ENCODE measurements at places on chromosomes 16 and 17. TPM values are rescaled to one million over a fixed set of nuclear protein-coding genes. Genes with fewer than 3 reads are reported as not detected.

- no peaks in the 10 kb centered on the region for H3K27me3 ChIP-seq
- DNase-seq, result no peak
- H3K4me1 ChIP-seq, result no peaks in the 10 kb centered on the region
These were observed 11.0 kb downstream of the ALDH3A2 start for GRCh38 chr17:19659366-19660177.

DNA sequence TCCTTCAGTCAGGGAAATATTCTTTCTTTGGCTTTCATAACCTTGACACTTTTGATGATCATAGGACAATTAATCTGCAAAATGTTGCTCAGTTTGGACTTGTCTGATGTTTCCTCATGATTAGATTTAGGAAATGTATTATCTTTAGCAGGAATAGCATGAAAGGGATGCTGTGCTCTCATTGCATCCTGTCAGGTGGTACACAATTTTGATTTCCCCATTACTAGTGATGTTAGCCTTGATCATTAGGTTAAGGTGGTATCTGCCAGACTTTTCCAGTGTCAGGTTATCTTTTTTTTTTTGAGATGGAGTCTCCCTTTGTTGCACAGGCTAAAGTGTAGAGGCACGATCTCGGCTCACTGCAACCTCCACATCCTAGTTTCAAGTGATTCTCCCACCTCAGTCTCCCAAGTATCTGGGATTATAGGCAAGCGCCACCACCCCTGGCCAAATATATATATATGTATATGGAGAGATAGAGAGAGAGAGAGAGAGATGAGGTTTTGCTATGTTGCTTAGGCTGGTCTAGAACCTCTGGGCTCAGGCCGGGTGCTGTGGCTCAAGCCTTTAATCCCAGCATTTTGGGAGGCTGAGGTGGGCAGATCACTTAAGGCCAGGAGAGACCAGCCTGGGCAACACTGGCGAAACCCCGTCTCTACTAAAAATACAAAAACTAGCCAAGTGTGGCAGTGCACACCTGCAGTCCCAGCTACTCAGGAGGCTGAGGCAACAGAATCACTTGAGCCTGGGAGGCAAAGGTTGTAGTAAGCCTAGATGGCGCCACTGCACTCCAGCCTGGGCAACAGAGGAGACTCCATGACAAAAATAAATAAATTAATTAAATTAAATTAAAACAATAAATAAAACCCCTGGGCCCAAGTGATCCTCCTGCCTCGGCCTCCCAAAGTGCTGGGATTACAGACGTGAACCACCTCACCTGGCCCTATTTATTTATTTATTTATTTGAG, 15.8 kb upstream of the CAVIN1 start:
- H3K4me3 ChIP-seq, result no peak overlapping the region
- DNase-seq, result peak; percentile 50
- no peaks in the 10 kb centered on the region for H3K36me3 ChIP-seq
- no peak overlapping the region for H3K27ac ChIP-seq

DNA sequence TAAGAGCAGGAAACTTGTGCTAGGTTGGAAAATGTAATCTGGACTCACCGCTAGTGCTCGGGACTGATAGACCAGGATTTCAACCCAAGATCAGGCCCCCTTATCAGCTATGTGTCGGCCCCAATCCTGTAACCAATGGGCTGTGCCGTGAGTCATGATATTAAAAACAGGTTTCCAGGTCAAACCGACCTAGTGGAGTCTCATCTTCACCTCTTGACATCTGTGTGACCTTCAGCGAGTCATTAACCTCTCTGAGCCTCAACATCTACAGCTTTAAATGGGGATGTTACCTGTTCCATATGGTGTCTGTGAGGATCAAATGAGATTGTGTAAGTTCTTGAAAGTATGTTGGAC, 512 bp downstream of the PMM2 start:
- peak overlapping the region; percentile 98 for H3K27ac ChIP-seq
- no peaks in the 10 kb centered on the region for H3K27me3 ChIP-seq
- peaks cover 22% of the 10 kb centered on the region for H3K36me3 ChIP-seq
- peak; percentile 71 for DNase-seq
- H3K4me1 ChIP-seq, result peaks cover 29% of the 10 kb centered on the region

Gene KRT20
- total RNA-seq, result not detected

- no peak overlapping the region for H3K4me3 ChIP-seq
- no peaks in the 10 kb centered on the region for H3K36me3 ChIP-seq
- H3K4me1 ChIP-seq, result no peaks in the 10 kb centered on the region
- peaks cover 23% of the 10 kb centered on the region for H3K27me3 ChIP-seq
- no peak for DNase-seq
These were observed 49.8 kb upstream of the CBX4 start for GRCh38 chr17:79888811-79889634.

Gene PLD2
- 22.0 TPM for total RNA-seq

Gene KRTAP2-1
- total RNA-seq, result not detected

Gene MLST8
- 58.6 TPM for total RNA-seq

Gene KRT12
- total RNA-seq, result not detected

GRCh38 chr16:53681354-53681753, 22.3 kb downstream of the RPGRIP1L start:
- no peak overlapping the region for H3K4me3 ChIP-seq
- no peaks in the 10 kb centered on the region for H3K27me3 ChIP-seq
- peaks cover 13% of the 10 kb centered on the region for H3K4me1 ChIP-seq
- no peak overlapping the region for H3K27ac ChIP-seq
- peaks cover 13% of the 10 kb centered on the region for H3K36me3 ChIP-seq

Gene ANKFN1
- 0.54 TPM for total RNA-seq

Gene FOXN1
- total RNA-seq, result not detected

DNA sequence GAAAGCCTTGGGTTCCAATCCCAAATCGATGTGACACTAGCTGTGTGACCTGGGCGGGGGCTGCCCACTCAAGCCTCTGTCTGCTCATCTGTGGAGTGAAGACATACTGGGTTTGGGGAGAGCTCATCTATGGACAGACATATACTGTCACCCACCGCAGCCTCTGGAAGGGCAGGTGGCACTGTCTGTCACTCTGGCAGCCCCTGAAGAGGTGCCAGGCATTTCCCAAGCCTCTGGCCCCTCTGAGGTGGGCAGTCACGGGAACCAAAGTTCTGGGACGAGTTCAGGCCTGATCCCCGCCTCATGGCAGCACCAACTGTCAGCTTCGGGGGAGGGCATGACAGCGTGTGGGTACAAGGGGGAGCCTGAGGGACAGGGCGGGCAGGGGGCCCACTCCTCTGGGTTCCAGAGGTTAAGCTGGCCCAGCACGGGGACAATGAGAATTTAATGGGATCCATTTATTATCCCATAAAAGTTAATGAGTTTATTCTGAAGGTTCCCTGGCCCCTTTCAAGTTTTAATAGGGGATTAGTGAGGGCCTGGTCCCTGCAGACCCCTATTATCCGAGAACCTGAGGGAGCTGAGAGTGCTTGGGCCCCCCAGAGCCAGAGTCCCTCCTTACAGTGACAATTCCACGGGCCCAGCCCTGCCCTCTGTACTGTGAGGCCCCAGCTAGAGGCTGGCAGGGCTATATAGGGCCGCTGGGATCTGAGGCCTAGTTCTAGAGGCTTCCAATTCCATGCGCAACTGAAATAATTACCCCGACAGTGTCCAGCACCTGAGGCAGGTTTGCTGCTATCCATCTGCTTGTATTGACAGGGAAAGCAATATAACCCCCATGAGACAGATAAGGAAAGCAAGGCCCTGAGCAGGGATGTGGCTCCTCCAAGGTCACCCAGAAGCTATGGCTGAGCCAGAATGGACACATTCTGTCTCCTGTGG, 18.8 kb downstream of the SEZ6 start:
- H3K27me3 ChIP-seq, result peaks cover 24% of the 10 kb centered on the region
- H3K4me3 ChIP-seq, result no peak overlapping the region
- H3K27ac ChIP-seq, result no peak overlapping the region
- DNase-seq, result no peak

DNA sequence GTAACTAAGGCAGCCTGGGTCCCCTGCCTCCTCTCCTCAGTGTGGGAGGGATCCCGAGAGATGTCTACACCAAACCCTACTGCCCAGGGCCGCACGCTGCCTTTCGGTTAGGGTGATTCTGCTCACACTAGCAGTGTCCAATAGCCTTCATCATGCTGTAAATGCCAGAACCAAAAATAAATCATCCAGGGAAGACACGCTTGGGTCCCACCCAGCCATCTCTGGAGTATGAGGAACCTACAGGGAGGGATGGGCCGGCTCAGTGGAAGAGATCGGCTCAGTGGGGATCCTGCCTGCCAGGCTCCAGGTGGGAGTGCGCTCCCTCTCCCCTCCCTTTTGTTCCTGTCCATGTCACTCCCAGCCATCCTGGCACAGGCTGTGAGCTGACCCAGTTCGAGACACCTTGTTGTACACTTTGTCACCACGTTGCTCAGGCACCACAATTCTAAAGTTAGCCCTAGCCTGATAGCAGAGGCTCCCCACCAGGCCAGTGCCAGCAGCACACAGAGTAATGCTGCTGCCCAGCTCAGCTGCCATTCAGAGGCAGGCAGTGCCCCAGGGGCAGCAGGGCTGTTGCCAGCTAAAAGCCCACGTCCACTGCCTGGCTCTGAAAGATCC, 24.5 kb downstream of the PEMT start:
- DNase-seq, result no peak
- H3K4me3 ChIP-seq, result no peak overlapping the region
- H3K27me3 ChIP-seq, result no peaks in the 10 kb centered on the region
- no peaks in the 10 kb centered on the region for H3K36me3 ChIP-seq
- H3K27ac ChIP-seq, result no peak overlapping the region

GRCh38 chr16:11681976-11682654, 13.9 kb downstream of the SNN start:
- no peak overlapping the region for H3K4me3 ChIP-seq
- peak overlapping the region; percentile 81 for H3K27ac ChIP-seq
- peaks cover 39% of the 10 kb centered on the region for H3K36me3 ChIP-seq

DNA sequence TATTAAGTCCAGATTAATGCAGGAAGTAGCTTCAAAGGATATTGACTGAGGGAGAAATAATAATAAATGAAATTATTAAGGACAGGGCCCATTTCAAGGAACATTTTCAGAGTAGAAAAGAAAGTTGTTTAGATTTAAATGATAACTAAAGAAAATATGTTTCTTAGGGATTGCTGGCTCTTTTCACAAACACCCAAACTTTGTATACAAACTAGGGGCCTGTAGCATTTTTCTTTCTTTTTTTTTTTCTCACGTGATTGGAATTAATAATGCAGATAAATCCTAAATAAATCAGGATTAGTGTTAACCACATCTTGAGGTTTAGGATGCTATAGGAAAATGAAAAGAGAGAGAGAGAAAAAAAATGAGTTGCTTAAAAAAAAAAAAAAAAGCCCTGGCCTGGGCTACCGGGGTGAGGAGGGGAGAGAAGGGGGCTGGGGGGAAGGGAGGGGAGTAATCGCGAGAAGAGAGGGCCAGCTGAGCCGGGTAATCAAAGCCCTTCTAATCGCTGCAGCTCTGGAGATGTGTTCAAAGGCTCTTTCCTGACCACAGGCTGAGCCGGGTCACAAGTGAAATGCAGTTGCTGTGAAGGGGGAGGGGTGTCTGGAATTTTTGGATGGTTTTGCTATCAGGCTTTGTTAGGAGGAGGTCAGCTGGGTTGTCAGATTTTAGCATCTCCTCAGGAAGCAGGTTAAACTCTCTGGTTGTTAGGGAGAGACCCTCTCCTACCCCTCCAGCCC, 104.6 kb upstream of the ZFHX3 start:
- DNase-seq, result no peak
- no peak overlapping the region for H3K4me3 ChIP-seq
- no peaks in the 10 kb centered on the region for H3K4me1 ChIP-seq
- no peaks in the 10 kb centered on the region for H3K27me3 ChIP-seq

GRCh38 chr16:27253526-27253930, 15.0 kb downstream of the NSMCE1 start:
- DNase-seq, result peak; percentile 93
- no peaks in the 10 kb centered on the region for H3K27me3 ChIP-seq
- peaks cover 25% of the 10 kb centered on the region for H3K4me1 ChIP-seq
- peak overlapping the region; percentile 63 for H3K27ac ChIP-seq
- peaks cover 5% of the 10 kb centered on the region for H3K36me3 ChIP-seq

DNA sequence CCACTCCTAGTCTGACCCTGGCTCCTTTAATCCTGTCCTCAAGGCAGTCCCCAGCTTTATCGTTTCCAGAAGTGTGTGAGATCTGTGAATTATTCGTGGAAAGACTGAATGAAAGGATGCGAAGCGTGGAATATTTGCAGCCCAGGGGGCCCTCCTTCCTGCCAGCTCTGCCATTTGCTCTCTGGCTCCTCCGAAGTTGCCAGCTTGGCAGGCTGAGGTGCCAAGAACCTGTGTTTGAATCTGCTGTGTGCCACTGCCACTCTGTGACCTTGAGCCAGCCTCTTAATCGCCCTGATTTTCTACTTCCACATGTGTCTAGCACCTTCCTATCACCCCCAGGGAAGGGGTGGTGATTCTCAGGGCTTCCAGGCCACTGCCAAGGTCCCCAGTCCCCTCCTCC, 10.8 kb downstream of the TBKBP1 start:
- no peaks in the 10 kb centered on the region for H3K36me3 ChIP-seq
- H3K27ac ChIP-seq, result no peak overlapping the region
- H3K27me3 ChIP-seq, result no peaks in the 10 kb centered on the region
- no peak overlapping the region for H3K4me3 ChIP-seq
- DNase-seq, result no peak
- H3K4me1 ChIP-seq, result no peaks in the 10 kb centered on the region

Gene MNT
- 6.2 TPM for total RNA-seq

GRCh38 chr16:14244196-14245010, 173.3 kb downstream of the MRTFB start:
- H3K4me3 ChIP-seq, result no peak overlapping the region
- no peak overlapping the region for H3K27ac ChIP-seq
- DNase-seq, result peak; percentile 10
- H3K4me1 ChIP-seq, result no peaks in the 10 kb centered on the region
- H3K36me3 ChIP-seq, result no peaks in the 10 kb centered on the region

Gene GDPD3
- total RNA-seq, result 0.22 TPM

GRCh38 chr16:8714807-8715206, 40.4 kb downstream of the ABAT start:
- no peaks in the 10 kb centered on the region for H3K27me3 ChIP-seq
- H3K4me3 ChIP-seq, result no peak overlapping the region
- no peak overlapping the region for H3K27ac ChIP-seq
- no peak for DNase-seq

- H3K4me3 ChIP-seq, result peak overlapping the region; percentile 87
- H3K27me3 ChIP-seq, result no peaks in the 10 kb centered on the region
- H3K27ac ChIP-seq, result no peak overlapping the region
- peak; percentile 51 for DNase-seq
These were observed 724 bp downstream of the GAA start for GRCh38 chr17:80101946-80102663.

Gene KRT28
- total RNA-seq, result not detected

DNA sequence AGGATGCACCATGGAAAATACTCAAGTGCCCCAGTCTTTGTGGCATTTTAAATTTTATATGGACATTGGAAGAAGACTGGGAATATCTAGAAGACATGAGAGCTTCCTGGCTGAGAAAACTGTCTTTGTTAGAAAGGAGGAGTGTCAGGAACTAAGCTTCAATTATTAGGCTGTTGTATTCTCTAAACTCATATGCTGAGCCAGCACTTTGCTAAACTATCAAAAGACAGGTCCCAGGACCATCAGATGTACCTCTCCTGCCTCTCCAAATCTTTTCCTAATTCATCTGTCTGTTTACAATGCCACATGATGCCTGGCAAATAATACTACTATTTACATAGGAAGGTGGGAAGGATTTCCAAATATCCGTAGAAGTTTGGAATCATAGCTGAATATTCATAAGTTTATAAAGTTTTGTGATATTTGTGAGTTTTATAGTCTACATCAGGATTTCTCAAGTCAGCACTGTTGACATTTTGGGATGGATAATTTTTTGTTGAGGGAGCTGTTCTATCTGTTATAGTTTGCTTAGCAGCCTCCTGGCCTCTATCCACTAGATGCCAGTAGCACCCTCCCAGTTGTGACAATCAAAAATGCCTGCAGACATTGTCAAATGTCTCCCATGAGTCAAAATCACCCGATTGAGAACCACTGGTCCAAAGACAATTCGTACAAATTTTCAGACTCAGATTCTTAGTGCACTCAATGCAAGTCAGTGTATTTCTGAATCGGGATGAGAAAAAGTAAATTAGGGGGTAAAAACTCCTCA, 61.2 kb upstream of the NETO2 start:
- no peaks in the 10 kb centered on the region for H3K36me3 ChIP-seq
- no peak for DNase-seq

Gene SMTNL2
- not detected for total RNA-seq

Gene TMEM92
- total RNA-seq, result not detected
